ENCODE measurements at places on chromosomes 13 and 19.

- DNase-seq, result no peak
Observed at GRCh38 chr13:106560821-106561220, 7.1 kb downstream of the ARGLU1 start.

DNA sequence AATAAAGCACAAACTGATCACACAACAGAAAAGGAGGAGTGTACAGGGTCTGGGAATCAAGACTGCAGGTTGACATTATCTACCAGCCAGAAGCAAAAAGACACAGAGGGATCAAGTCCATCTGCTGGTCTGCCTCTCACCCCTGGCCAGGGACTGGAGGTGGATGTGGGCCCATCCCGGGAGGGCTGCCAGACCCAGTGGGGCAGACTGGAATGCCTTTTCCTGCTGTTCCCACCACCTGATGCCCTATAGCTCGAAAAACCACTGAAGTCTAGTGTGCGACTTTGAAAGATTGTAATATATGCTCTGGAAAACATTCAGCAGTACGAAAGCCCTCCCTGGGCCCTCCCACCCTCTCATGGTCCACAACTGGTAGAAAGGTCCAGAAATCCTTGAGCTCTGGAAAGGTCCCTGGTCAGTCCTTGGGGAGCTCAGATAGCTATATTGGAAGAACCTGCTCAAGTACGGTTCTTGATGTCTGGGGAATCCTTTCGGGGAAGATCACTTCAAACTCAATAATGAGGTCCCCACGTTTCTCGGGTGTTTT, 2.6 kb downstream of the DNAJB1 start:
- peak; percentile 32 for DNase-seq

GRCh38 chr19:55644191-55644833, 863 bp downstream of the ZNF581 start:
- no peak for DNase-seq

GRCh38 chr13:46655377-46656180, 102.6 kb downstream of the LRCH1 start:
- DNase-seq, result no peak

GRCh38 chr13:37539976-37540605, 58.5 kb downstream of the POSTN start:
- no peak for DNase-seq

DNA sequence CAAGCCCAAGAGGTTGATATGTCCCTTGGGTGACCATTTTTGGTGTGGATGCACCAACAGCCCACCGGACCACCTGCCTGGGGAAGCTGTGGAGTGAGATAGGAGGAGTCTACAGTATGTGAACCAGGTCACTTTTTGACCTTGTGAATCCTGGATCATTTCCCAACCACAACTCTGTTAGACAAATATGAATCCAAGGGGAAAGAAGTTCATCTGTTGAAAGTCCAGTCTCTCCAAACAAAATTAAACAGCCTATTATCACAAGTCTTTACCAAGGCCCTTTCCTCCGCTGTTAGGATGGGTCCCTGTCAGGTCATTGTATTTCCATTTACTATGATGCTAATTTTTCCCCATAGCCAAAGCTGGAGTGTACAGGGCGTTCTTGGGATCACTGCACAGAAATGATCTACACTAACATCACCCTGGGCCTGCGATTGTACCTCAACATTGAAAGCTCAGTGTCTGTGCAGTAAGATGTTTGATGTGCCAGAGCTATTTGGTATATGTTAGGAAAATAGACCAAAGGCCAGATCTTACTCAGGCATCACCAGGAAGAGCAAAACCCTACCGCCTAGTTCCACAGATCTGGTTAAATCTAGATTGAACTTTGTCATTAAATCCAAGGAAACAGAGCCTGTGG, 117.1 kb downstream of the STARD13 start:
- no peak for DNase-seq

DNA sequence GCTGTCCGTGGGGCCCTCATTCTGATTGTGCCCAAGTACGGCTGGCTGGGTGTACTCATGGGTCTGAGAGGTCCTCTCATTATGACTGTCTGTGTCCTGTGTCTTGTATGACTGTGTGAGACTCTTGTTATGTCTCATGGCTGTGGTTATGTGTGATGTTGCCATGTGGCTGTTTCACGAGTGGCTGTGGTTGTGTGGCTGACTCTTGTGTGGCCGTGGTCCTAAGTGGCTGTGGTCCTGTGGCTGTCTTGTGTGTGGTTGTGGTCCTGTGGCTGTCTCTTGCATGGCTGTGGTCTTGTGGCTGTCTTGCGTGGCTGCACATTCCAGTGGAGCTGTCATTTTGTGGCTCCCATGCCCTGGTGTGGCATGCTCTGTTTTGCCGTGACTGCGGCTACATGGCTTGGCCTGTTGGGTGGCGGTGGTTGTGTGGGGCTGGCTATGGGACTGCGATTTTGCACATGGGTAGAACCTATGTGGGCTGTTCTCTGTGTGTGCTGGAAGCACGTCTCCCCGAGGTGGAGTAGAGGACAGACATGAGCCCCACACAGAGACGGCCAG, 2.5 kb downstream of the LYL1 start:
- DNase-seq, result peak; percentile 84

DNA sequence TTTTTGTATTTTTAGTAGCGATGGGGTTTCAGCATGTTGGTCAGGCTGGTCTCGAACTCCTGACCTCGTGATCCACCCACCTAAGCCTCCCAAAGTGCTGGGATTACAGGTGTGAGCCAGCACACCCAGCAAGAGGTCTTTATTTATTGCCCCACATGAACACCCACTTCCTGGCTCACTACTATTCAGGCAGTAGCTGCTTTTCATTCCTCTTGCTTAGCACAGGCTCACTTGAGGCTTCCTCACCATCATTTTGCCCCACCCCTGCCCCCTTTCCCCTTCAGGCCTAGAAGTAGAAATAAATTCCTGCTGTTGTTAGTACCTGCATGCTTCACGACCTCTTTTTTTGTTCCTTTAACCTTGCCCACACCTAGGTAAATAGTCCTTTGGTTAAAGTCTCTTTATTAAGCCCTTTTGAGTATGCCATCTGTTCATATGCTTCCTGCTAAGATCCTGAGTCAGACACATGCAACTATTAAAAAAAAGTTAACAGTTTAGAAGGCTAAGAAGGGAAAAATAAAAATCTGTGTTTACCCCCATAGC, 33.5 kb upstream of the ITM2B start:
- no peak for DNase-seq

GRCh38 chr13:48230541-48230940, 2.5 kb upstream of the ITM2B start:
- no peak for DNase-seq

GRCh38 chr19:8396563-8397203, 6.5 kb downstream of the RAB11B start:
- peak; percentile 85 for DNase-seq

- no peak for DNase-seq
Observed at GRCh38 chr19:19777692-19778091, 43.9 kb downstream of the ZNF506 start.

DNA sequence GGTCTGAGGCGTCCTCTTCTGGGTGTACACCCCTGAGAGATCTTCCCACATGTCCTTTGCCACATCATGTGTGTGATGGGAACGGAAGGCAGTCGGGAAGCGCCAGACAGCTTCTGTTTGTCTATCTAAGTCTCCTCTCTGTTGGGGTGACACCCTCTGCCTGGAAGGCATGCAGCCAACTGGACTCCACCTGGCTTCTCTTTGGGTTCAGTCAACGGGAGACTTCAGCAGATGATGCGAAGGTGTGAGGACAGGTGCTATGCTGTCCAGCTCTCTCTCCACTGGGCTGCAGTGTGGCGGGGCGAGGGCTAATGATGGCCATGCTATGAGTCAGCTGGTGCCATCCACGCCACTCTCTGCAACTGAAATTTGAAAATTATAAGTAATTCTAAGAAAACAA, 14.3 kb upstream of the SBK3 start:
- DNase-seq, result no peak

- DNase-seq, result peak; percentile 65
Observed at GRCh38 chr19:51123381-51123800, 1.3 kb upstream of the SIGLEC9 start.

DNA sequence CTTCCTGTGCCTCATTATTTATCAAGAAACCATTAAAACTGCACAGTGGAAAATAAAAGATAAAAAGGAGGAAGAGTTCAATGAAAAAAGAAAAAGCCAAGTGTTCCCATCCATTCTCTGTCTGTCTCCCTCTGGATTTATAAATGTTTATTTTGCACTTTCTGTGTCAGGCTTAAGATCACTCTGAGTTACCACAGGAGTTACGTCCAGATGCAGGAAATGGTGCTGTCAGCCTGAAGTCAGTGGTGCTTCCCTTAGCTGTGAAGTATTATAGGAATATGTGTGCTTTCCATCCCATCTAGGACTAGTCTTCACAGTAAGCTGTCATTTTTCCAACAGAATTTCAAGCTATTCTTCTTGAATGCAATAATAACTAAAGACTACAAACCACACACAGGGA, 420.2 kb downstream of the KCTD12 start:
- DNase-seq, result no peak

DNA sequence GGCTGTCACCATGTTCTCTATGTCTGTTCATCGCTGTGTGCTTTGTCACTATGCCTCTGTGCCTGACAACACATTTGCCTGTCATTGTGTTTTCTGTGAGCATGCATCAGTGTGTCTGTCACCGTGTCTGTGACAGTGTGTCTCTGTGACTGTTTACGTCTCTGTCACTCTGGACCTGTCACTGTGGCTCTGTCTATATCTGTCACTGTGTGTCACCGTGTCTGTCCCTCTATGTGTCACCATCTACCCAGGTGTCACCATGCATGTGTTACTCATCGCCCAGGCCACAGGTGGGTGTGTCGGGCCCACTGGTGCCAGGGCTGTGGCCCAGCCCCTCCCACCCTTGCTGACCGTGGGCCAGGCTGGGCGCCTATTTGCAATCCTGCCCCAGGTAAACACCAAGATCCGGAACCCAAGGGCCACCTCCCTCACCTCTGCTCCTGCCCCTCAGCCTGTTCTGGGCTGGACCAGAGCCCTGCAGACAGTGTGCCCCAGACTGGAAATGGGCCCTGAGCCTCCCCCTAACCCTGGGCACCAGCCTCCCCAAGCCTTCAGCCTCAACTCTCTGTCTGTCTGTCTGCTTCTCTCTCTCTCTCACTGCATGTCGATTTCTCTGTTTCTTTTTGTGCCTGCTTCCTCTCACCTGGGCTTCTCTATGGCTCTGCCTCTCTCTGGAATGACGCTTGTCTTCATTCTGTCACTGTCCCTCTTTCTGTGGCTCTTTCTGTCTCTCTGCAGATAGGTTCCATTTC, 7.7 kb downstream of the IRF2BP1 start:
- DNase-seq, result no peak

GRCh38 chr19:10259162-10259905, 7.3 kb downstream of the MRPL4 start:
- peak; percentile 92 for DNase-seq

DNA sequence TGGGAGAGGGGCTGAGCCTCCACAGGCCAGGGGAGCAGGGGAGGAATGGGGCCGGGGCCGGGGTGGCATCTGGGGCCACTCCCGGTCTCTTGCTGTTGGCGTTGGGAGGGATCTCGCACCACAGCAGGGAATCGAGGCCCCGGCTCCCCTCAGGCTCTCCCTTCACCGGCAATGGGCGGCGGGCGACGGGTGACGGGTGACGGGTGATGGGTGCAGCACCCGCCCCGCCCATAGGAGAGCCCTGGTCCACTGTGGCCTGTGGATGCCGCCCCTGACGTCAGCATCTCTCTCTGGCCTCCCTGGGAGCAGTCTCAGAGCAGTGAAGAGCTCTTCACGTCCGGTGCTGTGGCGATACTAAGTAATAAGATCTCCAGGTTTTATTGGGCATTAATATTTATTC, 133.6 kb downstream of the KDM4B start:
- no peak for DNase-seq

- no peak for DNase-seq
Observed at GRCh38 chr13:111957913-111958450, 109.0 kb upstream of the SOX1 start.

- no peak for DNase-seq
Observed at GRCh38 chr19:4588291-4588761, 28.8 kb upstream of the SEMA6B start.

DNA sequence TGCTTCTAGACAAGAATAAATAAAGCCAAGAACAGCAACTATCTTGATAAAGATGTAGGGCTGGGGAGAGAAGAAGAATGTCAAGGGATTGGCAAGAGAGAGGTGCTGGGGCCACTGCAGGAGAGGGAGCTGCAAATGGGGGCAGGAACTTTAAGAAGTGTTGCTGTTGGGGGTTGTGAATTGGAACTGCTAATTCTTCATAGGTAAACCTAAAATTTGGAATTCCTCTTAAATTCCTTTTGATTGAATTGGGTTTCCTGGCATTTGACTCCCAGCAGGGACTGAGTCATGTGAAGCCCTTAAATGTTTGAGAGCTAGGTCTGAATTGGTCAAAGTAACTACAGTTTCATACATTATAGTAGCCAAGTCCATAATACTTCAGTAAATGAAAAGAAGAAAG, 305.6 kb upstream of the TMTC4 start:
- no peak for DNase-seq

DNA sequence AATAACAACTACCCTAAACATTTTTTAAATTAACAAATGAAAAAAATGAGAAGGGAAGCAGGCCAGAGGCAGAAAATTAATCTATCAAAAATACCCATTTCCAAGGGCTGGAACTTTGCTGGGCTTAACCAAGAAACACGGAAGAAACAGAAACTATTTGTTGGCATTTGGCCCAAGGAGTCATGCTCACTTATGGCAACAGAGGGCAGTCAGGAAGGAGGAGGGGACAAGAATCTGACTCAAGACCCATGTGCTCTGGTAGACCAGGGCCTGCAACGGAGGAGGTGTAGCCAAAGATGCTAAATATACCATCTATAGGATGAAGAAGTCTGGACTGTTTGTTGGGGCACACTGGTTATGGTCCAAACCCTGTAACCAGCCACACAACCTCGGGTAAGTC, 496.7 kb downstream of the COG6 start:
- DNase-seq, result no peak

DNA sequence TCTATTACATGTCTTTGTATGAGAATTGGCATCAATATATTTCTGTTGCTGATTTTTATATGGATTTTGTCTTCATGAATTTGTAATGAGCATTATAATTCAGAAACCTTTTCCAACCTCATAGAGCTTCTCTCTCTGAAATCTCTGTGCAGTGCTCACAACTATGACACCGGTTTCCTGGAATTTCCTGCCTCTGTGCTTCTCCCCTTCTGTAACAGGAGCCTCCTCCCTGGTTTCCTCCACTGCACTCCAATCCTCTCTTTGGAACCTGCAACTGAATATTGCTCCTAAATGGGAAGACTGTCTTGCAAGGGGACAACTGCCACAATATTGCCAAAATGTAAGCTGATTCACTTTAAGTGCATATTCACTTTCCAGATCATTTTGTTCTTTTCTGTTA, 1147.9 kb downstream of the UQCRFS1 start:
- no peak for DNase-seq

DNA sequence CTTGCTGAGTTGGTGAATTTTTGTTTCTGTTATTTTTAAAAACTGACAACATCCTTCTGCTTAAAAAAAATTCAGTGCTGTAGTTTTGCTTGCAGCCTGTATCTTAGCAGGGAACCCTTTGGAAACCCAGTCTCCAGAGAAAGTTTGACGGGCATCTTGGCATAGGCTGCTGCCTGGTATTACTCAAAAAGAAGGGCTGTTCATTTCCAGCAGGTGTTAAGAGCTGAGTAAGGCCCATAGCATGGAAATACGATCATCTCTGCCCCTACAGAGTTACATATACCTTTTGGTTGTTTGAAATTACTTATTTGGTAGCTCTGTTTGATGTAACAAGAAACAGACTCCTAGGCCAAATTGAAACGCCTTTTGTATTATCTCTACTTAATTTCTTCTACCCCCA, 41.5 kb downstream of the URI1 start:
- DNase-seq, result no peak

GRCh38 chr19:17234911-17235299, 8.9 kb downstream of the OCEL1 start:
- DNase-seq, result peak; percentile 70

GRCh38 chr19:5485286-5485636, 30.0 kb downstream of the ZNRF4 start:
- DNase-seq, result no peak
